Pons (tissue), 1 donor: ENCODE measurements at places on chromosomes 7 and 10.

DNA sequence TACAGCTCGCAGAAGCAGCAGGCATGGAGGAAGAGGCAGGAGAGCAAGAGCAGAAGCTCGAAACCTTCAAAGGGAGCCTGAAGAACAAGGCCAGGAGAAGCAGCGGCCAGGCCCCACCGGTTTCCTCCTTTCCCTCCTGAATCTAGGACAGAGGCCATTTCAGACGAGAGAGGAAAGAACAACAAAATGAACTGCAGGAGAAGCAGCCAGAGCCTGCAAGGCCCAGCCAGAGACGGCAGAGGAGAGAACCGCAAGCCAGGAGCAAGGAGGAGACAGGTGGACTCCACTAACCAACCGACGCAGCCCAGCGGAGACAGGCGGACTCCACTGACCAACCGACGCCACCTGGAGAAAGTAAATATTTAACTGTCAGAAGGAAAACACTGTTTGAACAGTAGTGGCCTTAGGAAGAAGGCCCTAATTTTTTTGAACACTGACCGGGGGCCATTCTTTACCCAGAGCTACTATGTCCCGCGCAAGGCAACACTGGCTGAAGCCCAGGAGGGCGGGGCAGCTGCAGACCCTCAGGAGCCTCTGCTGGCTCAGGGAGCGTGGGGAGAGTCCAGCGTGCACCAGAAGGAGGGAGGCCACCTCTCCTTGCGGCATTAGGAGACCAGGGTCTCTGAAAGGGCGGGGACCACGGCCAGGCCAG, 559.2 kb downstream of the PTPRN2 start:
- no peak for DNase-seq

DNA sequence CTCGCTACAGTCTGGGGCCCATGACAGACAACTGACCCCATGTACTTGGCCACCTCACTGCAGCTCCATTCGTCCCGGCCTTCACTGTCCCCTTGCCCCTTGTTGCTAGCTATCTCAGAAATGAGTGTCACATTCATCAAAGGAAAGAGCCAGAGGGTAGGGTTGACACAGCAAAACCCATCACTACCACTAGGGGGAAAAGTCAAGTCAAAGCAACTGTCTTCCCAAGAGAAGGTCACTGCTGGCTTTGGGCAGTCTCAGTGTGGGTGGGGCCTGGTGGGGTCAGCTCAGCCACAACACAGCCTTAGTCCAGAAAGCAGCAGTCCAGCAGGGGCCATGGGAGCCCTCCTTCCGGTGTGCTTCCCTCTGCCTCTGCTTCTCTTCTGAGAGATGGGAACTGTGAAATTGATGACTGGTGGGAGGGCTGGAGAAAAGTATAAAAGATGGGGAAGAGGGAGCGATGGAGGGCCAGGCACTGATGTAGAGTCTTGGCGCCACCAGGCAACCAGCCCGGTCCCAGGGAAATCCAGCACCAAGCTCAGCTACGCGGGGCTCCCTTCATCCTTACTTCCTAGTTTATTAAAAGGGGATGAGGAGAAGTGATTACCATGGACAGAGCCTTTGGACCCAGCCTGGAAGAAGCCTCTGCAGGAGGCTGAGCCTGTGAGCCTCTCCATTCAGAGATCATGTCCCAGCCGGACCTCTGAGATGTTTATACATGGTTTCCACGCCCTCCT, 58.0 kb downstream of the PLXNA4 start:
- DNase-seq: no peak

GRCh38 chr10:61994405-61995219, 93.1 kb downstream of the ARID5B start:
- no peak for DNase-seq

- DNase-seq: no peak
Observed at GRCh38 chr10:67807855-67808456, 30.0 kb downstream of the DNAJC12 start.

DNA sequence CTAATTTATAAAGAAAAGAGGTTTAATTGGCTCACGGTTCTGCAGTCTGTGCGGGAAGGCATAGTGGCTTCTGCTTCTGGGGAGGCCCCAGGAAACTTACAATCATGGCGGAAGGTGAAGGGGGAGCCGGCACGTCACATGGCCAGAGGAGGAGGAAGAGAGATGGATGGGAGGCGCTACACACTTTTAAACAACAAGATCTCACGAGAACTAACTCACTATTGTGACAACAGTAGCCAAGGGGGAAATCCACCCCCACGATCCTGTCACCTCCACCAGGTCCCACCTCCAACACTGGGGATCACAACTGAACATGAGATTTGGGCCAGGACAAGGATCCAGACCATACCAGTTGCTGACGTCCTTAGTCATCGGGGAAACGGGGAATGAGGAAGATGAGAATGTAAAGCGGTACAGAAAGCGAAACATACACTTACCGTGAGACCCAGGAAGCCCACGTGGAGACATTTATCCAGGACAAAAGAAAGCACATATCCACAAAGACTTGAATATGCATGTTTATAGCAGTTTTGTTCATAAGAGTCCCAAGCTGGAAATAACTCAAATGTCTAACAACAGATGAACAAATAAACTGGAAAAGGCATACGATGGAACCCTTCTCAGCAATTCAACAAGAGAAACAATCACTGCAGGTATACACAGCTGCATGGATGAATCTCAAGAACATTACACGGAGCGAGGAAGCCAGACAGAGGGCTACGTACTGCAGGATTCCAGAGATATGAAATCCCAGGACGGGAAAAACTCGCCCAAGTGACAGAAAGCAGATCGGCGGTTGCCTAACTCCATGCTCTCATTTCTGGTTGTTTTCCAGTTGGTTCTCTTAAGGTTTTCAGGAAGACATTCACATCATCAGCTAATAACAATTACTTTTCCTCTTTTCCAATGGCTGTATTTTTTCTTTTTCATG, 26.2 kb upstream of the INPP5A start:
- no peak for DNase-seq

DNA sequence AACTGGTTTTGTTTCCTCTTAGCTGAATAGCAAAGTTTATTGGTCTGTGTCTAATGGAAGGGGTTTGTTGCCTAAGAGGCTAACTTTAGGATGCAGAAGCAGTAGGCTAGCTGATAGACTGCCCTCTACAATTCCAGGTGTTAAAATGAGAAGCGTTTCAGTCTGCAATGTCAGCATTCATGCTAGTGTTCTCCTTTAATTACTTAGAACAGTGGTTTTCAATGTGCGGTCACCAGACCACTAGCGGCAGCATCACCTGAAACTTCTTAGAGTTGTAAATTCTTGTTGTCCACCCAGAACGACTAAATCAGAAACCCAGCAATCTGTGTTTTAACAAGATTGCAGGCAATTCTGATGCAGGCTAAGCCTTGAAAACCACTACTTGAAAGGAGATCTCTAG, 392.9 kb downstream of the IPMK start:
- DNase-seq: no peak

DNA sequence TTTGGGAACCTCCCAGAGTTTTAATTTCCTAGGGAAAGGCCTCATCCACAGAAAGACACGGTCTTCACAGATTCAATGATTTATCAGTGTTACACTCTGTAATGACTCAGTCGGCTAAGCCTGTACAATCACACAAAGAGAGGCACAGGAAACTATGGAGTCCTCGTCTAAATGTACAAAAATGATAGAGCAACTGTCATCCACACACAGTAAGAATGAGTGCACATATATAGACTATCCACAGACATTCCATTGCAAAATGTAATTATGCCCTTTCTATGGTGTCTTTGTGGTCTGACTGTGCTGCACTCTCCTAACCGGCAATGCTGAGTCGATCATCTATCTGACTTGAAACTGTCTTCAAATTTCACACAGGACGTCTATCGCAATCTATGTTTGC, 3.5 kb upstream of the NAMPT start:
- no peak for DNase-seq

DNA sequence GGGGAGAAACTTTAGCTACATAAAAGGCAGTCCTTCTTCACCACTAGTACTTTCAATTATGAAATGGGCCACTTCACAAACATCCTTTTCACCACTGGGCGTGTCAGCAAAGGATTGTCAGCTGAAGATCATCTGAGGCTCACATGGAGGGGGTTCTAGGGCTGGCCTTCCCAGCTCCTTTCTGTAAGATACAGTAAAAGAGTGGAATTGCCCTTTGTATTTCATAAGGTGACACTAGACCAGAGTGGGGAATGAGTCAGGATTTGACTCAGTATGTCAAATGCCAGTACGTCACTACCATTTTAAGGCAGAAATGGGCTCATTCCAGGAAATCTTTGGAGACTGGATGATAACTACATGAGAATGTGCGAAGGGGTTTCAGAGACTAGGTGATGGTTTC, 21.2 kb upstream of the BLOC1S2 start:
- DNase-seq: no peak

GRCh38 chr10:102264371-102264770, 19.0 kb downstream of the GBF1 start:
- no peak for DNase-seq

- peak; percentile 76 for DNase-seq
Observed at GRCh38 chr7:131327049-131327625, 539 bp upstream of the MKLN1 start.

GRCh38 chr10:14185316-14186045, 145.2 kb downstream of the FRMD4A start:
- no peak for DNase-seq

GRCh38 chr10:112526139-112526538, 79.1 kb downstream of the VTI1A start:
- no peak for DNase-seq

- no peak for DNase-seq
Observed at GRCh38 chr10:76942628-76943416, 694.8 kb downstream of the KCNMA1 start.

- DNase-seq: no peak
Observed at GRCh38 chr10:89269433-89270152, 18.0 kb upstream of the LIPA start.
